ENCODE measurements at places on chromosomes 2 and 18. TPM values are rescaled to one million over a fixed set of nuclear protein-coding genes. Genes with fewer than 3 reads are reported as not detected.

TBR1 gene
- 0.02 TPM for polyA plus RNA-seq

STPG4 gene
- 0.05 TPM for polyA plus RNA-seq

TGFA gene
- 4.8 TPM for polyA plus RNA-seq

FSIP2 gene
- polyA plus RNA-seq, result 1.8 TPM

ANKRD30B gene
- polyA plus RNA-seq, result 0.02 TPM

IL1RN gene
- polyA plus RNA-seq, result 16.9 TPM

EGR4 gene
- 0.14 TPM for polyA plus RNA-seq

C2orf81 gene
- 5.3 TPM for polyA plus RNA-seq

SCG2 gene
- 0.71 TPM for polyA plus RNA-seq

UBR3 gene
- 20.1 TPM for polyA plus RNA-seq

PROM2 gene
- polyA plus RNA-seq, result 4.3 TPM

FAM124B gene
- 1.4 TPM for polyA plus RNA-seq

Data from thymus (tissue), 14 donors.